Pulmonary artery endothelial cell (primary cell): ENCODE measurements at places on chromosomes 11 and 22.

DNA sequence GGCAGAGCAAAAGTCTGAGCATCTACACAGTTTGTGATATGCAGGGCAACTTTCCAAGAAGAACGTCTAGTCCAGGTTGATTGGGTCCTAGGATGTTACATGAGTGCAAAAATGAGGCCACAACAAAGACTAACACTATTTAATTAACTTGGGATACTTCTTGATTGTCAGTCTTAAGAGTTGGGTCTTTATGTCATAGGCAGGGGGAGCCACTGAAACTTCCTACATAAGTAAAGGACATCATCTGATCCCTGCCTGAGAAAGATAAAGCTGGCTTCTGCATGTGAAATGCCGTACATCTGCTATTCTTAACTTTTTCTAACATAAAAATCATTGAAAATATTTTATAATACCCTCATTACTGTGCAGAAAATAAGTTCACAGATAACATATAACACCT is 525.5 kb downstream of the NTM start:
- no peak for DNase-seq

- no peak for DNase-seq
These were observed 1.3 kb upstream of the NRIP3 start for GRCh38 chr11:9005087-9005486.

- DNase-seq, result no peak
These were observed 11.1 kb upstream of the FXYD6 start for GRCh38 chr11:117887431-117888138.

- no peak for DNase-seq
These were observed 75.9 kb downstream of the LDLRAD3 start for GRCh38 chr11:36019722-36020121.

DNA sequence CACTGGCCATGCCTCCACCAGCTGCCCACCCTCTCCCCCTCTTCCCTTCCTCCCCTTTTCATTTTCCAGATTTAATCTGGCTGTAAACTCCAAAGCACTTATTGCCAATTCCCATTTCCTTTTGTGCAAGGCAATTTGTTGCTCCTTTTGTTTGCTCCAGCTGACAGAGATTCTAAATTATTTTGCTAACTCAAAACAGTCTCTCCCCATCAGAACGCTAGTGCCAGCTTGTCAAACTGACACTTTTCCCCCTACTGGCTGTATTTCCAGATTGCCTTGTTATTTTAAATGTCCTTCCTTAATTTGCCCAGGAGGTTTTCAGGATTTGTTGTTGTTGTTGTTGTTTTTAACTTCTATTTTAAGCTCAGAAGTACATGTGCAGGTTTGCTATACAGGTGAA is 57.0 kb upstream of the PAK1 start:
- DNase-seq, result no peak

GRCh38 chr11:9038541-9038940 is 34.7 kb upstream of the NRIP3 start:
- no peak for DNase-seq

DNA sequence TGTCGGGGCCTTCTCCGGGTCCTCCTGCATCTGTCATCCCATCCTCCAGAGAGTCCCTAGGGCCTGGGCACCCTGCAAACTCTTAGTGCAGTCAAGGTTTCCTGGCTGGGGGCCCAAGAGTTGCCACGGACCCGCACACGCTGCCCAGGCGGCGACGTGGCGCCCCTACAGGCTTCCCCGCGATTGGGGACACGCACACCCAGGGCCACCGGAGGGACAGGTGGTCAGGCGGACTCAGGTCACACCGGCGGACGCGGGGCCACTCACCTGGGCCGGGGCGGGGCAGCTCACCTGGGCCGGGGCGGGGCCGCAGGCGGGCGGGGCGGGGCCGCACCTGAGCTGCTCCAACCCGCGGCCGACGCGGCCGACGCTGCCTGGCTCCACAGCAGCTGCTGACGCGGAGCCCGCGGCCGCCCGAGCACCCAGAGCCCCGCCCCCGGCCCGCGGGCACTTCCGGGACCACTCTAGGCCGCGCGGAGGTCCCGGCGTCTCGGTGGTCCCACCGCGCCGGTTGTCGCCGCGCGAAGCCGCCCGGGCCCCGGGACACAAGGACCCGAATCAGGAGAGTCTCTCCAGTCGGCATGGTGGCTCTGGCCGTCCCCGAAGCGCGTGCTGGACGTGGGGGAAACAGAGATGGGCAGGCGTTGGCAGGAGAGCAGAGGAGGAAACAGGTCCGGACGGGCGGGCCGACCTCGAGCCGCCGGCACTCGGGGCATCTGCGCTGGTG is at the start of gene ZNF70:
Gene ZNF70 (minus strand): TSS at position 399 of the 727 bp plus-strand sequence. CDS start 5,972 bp downstream, outside the sequence.
- DNase-seq, result no peak

- DNase-seq, result no peak
These were observed 123.6 kb downstream of the ABTB2 start for GRCh38 chr11:34234086-34234740.

- no peak for DNase-seq
These were observed 45.3 kb upstream of the SCUBE2 start for GRCh38 chr11:9136741-9137140.

DNA sequence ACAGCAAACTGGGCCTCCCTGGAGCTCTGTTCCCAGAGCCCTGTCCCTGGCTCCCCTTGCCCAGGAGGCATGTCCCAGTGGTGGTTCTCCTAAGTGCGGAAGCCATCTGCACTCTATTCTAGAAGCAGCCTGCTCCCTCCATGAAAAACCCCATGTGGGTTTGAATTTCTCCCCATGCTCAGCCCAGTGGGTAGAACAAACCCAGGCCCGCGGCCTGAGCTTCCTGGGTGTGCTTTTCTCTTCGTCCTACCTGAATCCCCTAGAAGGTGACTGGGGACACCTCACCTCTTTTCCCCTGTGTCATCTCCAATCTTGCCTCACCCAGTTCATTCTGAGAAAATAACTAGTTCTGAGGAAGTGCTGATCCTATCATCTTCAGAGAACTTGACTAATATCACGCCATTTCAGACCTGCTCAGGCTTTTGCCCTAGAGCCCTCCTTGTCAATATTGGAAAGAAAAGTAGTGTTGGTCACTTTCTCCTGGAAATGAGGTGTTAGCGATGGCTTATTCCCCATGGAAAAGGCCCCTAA is 15.9 kb downstream of the IL10RA start:
- no peak for DNase-seq

DNA sequence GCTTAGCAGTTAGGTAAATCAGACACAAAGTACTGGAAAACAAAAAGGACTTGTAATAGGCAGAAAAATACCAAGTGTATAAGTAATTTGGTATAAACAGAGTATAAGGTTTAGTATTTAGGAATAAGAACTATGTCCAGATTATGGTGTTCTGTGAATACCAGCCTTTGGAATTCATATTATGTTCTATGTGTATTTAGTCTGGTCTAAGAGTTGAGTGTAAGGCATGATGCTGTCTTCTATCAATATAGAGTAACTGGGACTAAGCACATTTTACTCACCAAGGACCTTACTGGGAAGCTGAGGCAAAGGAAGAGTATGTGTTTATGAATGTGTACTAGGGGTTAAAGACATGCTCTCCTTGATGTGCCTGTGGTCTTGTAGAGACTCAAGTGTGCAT is 9.5 kb downstream of the SDHD start:
- DNase-seq, result no peak

- no peak for DNase-seq
These were observed 98.2 kb downstream of the INSC start for GRCh38 chr11:15212876-15213275.

DNA sequence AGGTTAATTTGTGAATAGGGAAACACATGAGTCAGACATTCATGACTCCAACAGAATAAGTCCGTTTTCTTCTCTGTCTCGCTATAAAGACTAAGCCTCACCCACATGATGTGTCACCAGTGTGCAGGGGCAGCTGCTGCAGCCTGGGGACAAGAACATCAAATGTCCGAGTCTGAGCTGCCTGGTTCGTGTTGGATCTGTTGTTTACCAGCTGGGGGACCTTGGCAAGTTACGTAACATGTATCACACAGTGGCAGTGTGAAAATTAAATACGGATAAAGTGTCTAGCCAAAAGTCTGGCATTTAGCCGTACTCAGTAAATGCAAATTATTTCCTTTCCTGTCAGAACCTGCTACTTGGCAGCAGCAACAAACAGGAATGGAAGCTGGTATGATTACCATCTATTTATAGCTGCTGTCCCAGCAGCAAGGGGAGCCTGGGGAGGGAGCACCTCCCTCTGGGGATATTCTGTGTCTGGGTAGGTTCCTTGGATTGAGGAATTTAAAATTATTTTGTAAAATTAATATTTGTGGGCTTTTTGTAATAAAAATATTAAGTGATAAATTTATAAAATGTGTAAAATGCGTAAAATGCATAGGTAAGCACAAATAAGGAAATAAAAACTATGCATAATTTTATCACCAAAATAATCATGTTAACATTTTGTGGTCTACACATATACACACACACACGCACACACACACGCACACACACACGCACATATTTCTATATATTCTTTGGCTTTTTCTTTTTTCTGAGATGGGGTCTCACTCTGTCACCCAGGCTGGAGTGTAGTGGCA is 1.3 kb upstream of the CLDN25 start:
- DNase-seq, result peak; percentile 19

DNA sequence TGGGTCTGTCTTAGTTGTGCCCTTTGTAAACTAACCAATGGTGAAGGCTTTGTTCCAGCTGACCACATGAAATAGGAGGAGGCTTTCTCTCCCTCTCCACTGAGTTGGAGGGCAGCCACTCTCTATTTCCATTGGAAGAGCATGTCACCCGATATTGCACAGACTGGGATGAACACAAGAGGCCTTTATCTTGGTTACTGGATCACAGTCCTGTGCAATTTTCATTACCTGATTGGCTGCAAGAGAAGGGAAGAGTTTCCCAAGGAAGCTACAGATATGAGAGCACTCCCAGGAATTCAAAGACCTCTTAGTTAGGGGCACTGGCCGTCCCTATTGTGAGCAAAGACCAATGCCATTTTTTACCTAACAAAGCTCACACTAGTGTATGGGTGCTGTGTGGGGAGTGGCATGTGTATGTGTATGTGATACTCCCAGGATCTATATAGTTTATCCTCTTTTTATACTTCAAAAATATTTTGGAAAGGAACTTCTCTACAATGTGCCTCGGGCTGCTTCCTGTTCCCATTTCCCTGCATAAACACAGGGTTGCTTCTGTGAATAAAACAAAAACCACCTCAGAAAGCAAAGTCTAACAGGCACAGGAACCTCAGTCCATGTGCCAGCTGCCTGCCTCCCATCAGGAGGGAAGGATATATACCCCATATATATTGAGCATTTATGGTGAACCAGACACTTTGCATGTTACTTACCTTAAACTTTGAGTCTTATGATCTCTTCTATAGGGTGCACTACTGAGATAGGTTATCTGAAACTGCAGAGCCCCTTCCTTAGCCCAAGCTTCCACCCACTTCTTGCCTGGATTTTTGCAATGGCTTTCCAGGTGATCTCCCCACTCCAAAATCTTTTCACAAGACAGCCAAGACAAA is 126.5 kb downstream of the RASSF10 start:
- no peak for DNase-seq

DNA sequence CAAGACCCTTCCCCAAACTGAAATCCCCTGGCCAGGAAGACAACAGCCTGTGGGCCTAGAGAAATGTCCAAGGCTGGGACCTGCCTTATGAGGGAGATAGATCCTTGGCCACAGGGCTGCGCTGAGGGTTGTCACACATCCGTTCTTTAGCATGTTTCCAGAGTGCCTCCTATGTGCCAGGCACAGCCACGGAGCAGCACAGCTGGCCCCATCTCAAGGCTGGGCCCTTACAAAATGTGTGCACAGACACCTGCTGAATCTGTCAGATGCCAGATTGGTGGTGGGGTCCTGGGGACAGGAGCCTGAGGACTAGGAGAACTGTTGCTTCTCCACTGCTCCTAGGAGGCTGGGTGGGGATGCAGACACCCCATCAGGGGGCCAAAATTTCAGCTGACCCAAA is 11.2 kb downstream of the GRIK4 start:
- no peak for DNase-seq

- peak; percentile 99 for DNase-seq
These were observed 22.2 kb upstream of the CBX7 start for GRCh38 chr22:39174498-39175352.

DNA sequence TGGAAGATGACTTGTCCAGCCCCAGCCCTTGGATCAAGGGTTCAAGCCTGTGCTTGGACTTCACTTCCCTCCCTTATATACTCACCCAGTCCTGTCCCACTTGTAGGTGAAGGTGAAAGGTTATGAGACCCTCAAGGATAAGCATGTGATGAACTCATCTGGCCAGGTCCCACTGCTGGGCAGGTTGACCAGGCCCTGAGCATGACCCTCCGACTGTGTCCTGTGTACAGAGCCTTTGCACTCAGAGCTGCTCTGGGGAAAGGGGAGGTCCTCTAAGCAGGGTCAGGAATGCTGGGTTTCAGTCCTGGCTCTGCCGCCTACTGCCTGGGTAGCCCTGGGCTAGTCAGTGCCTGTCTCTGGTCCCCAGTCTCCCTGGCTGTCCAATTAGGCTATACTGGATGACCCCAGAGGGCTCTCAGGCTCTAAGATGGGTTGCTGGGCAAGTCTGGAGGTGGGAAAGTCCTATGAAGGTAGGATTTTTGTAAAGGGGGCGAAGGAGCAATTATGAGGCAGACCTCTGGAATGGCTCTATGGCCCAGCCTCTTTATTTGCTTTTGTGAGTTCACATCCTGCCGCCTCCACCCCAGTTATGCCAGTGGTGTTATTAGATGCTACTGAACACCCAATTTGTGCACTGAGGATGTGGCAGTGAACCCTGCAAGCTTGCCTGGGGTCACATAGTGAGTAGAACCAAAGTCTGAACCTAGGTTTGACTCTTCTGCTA is 14.1 kb downstream of the DGAT2 start:
- no peak for DNase-seq

DNA sequence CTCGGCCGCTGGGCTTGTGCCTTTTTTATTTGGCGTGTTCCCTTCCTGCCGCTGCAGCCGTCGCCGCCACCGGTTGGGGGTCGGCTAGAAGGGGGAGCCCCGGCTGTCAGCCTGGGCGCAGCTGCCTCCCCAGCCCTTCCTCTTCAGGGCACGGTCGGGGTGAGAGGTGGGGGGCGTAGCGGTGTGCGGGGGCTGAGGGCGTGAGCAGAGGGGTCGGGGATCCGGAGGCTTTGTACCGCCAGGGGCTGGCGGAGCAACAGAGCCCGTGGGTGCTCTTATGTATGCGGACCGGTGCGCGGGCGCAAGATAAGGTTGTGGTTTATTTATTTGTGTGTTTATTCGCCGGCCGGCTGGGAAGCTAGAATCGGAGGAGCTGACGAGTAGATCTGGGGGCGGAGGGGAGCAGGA is 477 bp downstream of the ZBTB16 start:
- no peak for DNase-seq

DNA sequence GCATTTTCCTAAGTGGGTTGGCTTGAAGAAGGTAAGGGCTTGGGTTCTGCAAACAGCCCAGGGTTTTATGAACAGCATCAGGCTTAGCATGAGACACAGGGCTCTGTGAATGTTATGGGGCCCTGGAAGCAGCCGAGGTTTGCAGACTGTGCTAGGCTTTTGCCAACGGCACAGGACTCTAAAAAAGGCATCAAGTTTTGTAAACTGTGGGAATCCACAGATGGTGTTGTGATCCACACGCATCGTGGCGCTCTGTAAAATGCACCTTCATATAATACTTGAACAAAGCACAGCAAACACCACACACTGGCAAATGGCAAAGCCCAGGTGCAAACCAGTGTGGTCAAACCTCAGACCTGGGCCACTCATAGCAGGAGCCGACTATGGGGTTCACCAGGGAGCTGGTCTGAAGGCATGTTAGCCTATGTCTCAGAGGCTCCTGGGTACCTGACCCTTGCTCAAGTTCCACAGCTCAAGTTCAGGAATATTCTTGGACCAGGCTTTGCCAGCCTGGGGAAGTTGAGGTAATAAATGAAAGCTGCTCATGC is 2.4 kb upstream of the SLCO2B1 start:
- no peak for DNase-seq

- DNase-seq, result no peak
These were observed 7.9 kb upstream of the GAB2 start for GRCh38 chr11:78425399-78426070.
